Pulmonary artery endothelial cell (primary cell): ENCODE measurements at places on chromosomes 4 and X. TPM values are rescaled to one million over a fixed set of nuclear protein-coding genes. Genes with fewer than 3 reads are reported as not detected.

The MAGEB1 gene
- not detected in 2 replicates for total RNA-seq

The SMR3B gene
- not detected in 2 replicates for total RNA-seq

The GBA3 gene
- total RNA-seq = not detected in 2 replicates

The ELF4 gene
- total RNA-seq = 11.8 and 15.0 TPM in 2 replicates

The EREG gene
- total RNA-seq = not detected in 2 replicates

The ZNF157 gene
- not detected in 2 replicates for total RNA-seq

The TLR3 gene
- 1.6 and 7.0 TPM in 2 replicates for total RNA-seq

The SLITRK4 gene
- 1.6 and 1.7 TPM in 2 replicates for total RNA-seq

The DCAF8L2 gene
- total RNA-seq = 0.40 TPM in 1 of 2 replicates, not detected in the other

The FRMPD4 gene
- under 0.01 TPM in 1 of 2 replicates, not detected in the other for total RNA-seq

The TGIF2LX gene
- total RNA-seq = not detected in 2 replicates

The PDCL2 gene
- total RNA-seq = not detected in 2 replicates

The GPR101 gene
- not detected in 2 replicates for total RNA-seq

The WDR45 gene
- total RNA-seq = 23.3 and 25.5 TPM in 2 replicates

The DMD gene
- total RNA-seq = 4.0 and 5.7 TPM in 2 replicates

The FATE1 gene
- total RNA-seq = not detected in 2 replicates

The SLC4A4 gene
- 0.07 and 0.20 TPM in 2 replicates for total RNA-seq

The FAM47E gene
- under 0.01 and 0.33 TPM in 2 replicates for total RNA-seq

The EDA gene
- total RNA-seq = 0.92 and 2.5 TPM in 2 replicates
